Fibroblast of the aortic adventitia (primary cell): ENCODE measurements at places on chromosomes 11 and 22.

GRCh38 chr11:101049813-101050212 is 79.8 kb downstream of the PGR start:
- DNase-seq, result no peak

- no peak for DNase-seq
These were observed 23.0 kb downstream of the SHANK3 start for GRCh38 chr22:50695421-50696250.

DNA sequence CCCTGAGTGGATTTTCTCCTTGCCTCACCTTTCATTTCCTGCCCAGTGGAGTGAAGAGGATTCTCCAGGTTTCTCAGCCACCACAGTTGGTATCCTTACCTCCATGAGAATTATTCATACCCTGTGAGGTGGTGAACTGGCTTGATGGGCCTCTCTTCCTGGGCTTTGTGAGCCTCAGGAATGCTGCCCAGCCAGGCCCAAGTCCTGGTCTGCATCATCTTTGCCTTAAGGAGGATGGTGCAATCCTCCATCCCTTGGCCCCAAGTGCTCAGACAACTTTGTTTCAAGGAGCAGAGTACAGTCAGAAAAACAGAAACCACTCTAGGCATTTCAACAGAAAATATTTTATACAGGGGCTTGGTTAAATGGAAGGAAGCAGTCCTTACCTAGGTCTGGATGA is 114.2 kb upstream of the CADM1 start:
- DNase-seq, result no peak

DNA sequence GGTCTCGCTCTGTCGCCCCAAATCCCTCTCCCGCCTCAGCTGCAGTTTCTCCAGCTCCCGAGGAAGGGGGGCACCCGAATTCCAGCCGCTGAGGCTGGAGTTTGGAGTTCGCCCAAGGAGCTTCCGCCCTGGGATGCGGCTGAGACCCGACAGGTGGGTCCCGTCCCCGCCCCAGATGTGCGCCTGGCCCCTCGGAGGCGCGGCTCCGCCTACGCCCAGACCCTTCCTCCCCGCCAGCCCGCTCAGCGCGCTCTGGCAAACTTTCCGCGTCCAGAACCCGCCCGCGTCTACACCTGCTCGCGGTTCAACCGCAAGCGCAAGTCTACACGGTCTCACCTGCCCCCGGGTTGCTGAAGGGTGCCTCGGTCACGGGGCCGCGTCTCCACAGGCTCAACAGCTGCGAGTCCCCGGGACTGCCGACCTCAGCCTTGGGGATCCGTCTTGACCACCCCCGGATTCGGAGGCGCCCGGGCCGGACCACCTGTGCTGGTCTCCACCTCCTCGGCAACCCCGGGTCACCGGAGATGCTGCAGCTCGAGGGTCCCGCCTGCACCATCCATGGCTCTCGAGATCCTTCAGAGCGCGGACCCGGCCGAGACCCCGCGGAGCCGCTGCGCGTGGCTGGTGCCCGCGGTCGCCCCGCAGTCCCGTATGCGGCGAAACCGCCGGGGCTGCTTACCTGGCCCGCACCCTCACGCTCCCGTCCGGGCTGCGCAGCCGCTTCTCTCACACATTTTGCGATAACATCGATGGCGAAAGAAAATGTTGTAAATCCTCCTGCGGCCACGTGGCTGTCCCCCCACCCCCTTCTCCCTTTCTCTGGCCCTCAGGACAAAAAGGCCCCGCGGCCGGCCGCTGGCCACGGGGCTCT is 63.6 kb downstream of the NFAM1 start:
- DNase-seq, result no peak
